Suppressor macrophage treated with lipopolysaccharide for 1 hour (primary cell): ENCODE measurements at places on chromosomes 16 and 17.
A peak's percentile ranks its signal among the peaks of the same experiment; 100 is the strongest.

DNA sequence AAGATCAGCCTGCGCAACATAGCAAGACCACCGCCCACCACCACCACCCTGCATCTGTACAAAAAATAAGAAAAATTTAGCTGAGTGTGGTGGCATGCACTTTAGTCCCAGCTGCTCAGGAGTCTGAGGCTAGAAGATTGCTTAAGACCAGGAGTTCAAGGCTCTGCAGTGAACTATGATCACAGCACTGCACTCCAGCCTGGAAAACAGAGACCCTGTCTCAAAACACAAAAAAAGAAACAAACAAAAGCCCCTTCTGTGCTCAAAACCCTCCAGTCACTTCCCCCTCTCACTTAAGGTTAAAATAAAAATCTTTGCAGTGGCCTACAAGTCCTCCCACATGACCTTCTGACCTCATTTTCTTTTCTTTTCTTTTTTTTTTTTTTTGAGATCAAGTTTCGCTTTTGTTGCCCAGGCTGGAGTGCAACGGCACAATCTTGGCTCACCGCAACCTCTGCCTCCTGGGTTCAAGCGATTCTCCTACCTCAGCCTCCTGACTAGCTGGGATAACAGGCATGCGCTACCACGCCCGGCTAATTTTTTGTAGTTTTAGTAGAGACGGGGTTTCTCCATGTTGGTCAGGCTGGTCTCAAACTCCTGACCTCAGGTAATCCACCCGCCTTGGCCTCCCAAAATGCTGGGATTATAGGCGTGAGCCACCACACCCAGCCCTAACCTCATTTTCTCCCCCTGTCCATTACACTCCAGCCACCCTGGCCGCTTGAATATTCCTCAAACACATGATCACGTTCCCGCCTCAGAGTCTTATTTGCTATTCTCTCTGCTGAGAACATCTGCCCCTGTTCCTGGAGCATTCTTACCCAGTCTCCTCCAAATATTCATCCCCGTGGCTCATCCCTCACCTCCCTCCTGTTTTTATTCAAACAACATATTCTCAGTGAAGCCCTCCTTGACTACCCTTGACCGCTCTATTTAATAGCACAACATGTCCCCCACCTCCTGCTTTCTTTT lies 126.6 kb upstream of the MED13 start:
- no peak for DNase-seq

- peak; percentile 31 for DNase-seq
These were observed 481 bp downstream of the CNTROB start for GRCh38 chr17:7932483-7932891.

DNA sequence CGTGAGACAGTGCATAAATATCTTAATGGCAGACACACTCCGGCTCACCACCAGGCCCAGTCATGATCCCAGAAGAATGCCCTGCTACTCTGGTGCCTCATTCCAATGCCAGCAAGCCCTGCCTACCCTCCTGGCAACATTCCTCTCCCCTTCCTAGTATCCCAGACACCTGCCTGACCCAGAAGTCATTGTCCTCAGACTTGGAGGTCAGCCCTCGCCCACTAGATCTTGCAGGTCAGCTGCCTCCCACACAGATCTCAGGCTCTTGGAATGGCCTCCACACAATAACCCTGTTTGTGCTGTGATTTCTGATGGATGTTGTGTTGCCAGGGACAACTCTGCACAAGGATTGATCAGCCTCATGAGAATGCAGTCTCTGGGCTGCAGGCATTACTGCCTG lies 1.8 kb upstream of the TEX2 start:
- no peak for DNase-seq

- DNase-seq = no peak
These were observed 324.2 kb downstream of the SEC14L1 start for GRCh38 chr17:77464988-77465357.

DNA sequence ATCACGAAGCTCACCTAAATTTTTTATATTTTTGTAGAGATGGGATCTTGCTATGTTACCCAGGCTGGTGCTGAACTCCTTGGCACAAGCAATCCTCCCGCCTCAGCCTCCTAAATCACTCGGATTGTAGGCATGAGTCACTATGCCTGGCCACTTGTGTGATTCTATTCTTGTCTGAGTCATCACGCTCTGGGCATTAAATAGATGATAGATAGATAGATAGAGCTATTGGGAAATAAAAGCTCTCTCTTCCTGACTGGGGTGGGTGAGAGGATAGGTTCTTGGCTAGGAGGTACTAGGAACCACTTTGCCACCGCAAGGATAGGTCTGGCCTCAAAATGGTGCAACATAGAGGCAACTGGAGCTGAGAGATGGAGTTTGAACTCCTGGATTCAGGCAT lies 21.4 kb upstream of the CACNG3 start:
- DNase-seq = no peak

- DNase-seq = no peak
These were observed 76.9 kb upstream of the CNEP1R1 start for GRCh38 chr16:49947907-49948678.

DNA sequence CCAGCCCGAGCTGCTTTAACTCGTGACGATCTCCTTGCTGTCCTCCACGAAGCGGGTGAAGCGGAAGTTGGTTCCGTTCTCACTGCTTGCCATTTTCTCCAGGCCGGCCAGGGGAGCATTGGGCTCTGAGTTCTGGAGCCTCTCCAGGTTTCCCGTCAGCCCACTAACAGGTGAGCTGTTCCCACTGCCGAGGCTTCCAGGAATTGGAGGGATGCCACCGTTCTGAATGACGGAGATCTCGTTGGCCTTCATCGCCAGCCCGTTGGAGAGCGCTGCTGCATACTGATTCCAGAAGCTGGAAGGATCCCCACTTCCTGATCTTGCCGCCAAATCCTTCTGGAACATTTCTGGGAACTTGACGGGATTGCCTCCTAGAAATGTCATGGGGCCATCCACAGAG lies 14.0 kb downstream of the SALL1 start:
- no peak for DNase-seq

DNA sequence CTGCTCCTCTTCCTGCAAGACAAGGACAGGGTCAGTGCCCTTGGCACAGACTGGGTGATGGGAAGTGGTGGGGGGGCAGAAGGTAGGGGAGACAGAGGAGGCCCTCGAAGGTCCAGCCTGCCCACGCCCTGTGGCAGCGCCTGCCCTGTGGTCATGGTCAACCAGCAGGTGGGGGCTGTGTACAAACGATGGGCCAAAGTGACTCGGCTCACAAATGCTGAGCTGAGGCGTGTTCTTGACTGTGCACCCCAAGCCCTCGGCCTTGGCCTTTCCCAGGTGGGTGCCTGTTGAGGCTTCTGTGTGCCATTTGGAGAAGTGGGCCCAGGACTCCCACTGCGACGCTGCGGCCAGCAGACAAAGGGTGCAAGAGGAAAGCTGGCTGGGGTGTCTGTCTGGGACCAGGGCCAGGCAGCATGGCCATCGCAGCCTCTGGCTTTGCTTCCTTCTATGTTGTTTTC lies 22.6 kb downstream of the MXRA7 start:
- no peak for DNase-seq

DNA sequence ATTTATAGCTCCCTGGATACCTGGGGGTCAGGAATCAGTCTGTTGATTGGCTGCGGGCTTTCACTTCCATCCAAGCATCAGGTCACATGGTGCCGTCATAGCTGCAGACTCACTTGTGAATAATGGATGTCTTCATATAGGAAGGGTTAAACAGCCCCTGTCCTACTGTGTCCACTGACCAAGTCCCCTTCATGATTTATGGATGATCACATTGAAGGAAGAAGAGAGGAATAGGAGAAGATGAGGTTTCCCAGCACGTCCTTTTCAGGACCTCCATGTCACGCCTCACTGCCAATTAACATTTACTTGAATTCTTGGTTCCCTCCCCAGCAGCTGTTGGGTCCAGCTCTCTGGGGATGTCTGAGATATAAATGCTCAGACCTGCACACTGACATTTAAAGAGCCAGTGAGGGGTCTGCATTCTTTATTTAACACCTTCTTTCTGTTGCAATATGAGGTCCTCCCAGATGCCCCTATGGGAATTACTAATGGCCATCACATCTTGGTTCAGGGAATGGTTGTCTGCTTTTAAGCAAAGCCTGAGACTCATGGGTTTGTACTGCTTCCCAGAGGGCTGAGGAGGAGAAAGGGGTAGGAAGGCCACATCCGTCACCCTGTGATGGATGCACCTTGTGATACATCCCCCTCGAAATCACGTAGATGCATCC lies 230.6 kb upstream of the HSBP1 start:
- DNase-seq = no peak
